Neural progenitor cell (in vitro differentiated cells): ENCODE measurements at places on chromosomes 6 and 20.
A peak's percentile ranks its signal among the peaks of the same experiment; 100 is the strongest.

- DNase-seq: no peak
Observed at GRCh38 chr6:88532241-88532860, 366.2 kb upstream of the CNR1 start.

- no peak for DNase-seq
Observed at GRCh38 chr6:162290846-162291465, 436.6 kb downstream of the PRKN start.

DNA sequence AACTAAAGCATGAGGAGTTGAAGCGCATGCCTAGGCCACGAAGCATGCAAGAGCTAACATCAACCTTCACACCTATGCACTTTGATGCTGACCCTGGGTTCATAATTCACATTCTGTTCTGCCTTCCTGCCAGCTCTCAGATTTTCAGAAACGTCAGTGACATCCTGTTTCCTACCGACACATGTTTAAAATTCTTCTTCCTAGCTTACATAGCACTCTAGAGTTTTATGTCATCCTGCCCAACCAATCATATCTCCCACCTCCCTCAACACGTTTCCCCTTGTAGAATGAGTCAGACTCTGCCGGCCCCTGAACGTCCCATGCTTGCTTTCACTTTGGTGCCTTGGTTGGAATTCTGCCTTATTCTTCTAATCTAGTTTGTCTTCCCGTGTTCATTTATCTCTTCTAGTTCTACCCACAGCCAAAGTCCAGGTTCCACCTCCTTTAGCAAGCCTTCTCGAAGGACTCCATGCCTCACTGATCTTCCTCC is 97.2 kb upstream of the MAP7 start:
- DNase-seq: no peak

DNA sequence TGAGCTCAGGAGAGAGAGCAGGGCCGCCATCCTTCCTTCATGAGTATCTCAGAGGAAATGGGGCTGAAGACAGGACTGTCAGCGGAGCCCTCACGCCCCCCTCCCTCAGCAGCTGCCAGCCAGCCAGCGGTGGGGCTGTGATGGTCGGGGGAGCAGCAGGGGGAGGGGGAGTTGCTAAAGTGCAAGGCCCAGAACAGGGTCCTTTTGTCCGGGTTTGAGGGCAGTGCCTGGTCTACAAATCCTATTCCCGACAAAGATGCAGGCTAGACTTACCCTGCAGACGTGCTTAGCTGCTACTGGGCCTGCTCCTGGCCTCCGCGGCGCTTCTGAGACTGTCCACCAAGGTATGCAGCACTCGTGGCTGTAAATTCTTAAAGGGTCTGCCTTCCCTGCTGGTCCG is 593.4 kb upstream of the CDH4 start:
- peak; percentile 21 for DNase-seq

DNA sequence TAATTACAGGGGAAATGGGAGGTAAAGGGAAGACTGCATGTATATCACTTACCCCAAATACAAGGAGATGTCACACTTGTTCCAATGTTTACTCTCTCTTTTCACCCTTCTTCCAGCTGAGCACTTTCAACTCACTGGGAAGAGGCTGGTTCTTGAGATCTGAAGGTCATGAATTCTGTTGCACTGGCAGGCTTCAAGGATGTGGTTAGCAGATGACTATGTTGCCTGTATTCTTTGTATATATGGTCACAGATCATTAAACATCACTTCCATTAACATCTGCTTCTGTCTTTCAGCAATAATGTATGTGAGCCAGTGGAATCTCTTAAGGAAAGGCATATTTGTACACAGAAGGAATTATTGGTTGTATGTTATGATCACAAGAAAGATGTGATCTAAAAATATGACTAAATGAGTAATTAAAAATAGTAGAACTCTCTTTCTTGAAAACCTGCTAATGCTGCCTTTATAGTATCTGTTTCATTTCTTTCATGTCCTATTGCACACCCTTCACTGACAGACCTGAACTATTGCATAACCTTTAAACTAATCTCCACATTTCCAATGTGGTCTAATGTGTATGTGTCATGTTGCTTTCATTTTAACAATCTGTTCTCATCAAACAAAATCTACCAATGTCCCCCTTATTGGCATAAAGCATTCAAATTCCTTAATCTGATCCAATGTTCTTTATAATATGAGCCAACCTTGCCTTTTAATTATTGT is 131.4 kb upstream of the EPHA7 start:
- no peak for DNase-seq

- DNase-seq: peak; percentile 92
Observed at GRCh38 chr6:43454696-43455530, 435 bp downstream of the DLK2 start.

DNA sequence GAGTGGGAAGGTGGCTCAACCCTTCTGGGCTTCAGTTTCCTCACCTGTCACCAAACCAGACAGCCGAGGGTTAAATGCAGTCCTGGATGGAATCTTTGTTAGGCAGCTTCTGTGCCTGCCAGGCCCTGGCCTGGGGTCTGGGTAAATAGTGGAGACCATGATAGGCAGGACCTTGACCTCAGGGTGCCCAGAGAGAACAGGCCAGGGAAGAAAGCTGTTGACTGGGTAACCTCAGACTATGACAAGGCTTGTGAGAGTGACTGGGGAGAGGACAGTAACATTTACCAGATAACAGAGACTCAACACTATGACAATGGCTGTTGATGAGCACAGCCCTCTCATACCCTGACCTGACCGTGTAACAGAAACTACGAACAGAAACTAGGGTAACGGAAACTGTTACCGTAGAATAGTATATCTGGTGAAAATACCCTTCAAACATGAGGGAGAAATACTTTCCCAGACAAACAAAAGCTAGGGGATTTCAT is 218.3 kb downstream of the PREX1 start:
- no peak for DNase-seq

- DNase-seq: no peak
Observed at GRCh38 chr6:67881706-67882065, 753.4 kb upstream of the ADGRB3 start.

DNA sequence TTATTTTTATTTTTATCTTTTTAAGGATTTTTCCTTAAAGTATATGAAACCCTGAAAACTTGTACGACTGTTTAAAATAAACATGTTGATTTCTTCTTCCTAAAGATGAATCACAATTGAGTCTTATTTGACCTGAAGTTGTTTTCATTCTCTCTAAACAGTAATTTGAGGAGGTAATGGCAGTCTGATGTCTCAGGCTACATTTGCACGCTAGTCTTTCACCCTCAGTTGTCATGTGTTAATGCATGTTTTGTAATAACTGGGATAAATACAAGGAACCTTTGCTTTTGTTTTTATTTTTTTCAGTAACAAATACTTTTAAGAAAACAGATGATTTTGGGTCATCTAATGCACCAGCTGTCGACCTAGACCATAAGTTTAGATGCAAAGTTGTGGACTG is 55.2 kb downstream of the SCAND1 start:
- DNase-seq: no peak

- peak; percentile 25 for DNase-seq
Observed at GRCh38 chr6:33744895-33745546, 1.7 kb downstream of the IP6K3 start.

- no peak for DNase-seq
Observed at GRCh38 chr20:49866051-49866450, 49.3 kb downstream of the SPATA2 start.

GRCh38 chr20:59421920-59422637 is 121.7 kb downstream of the EDN3 start:
- no peak for DNase-seq

DNA sequence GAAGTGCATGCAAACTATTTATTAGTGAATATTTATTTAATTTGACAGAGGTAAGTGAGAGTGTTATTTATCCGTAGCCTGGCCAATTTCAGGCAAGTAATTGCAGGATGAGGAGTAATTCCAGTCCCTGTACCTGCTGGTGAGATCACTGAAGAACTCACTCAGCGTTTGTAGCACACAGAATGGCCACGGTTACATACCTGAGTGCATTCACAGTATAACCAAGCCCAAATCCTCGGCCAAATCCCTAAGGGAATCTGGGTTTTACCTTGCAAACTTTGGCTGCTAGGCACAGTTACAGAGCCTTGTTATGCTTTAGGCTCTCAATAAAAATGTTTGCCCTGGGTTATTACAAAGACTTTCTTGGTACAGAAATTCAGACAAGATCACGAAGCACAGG is 93.3 kb downstream of the KCNQ5 start:
- DNase-seq: no peak

DNA sequence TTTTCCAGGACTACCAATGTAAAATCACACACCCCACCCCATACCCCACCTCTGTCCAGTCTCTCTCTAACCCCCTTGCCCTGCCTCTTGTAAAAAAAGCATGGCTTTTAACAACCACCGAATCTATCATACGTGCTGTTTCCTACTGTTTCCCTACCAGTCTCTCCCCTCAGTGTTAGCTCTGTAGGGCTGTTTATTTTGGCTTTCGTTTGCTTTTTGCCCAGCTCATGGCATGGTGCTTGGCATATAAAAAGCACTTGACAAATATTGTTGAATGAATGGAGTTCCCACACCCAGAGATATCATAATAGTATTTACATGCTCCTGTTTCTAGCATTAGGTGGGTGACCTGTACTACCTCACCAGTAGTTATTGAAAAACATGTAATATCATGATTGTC is 148.2 kb downstream of the OPRM1 start:
- DNase-seq: no peak

DNA sequence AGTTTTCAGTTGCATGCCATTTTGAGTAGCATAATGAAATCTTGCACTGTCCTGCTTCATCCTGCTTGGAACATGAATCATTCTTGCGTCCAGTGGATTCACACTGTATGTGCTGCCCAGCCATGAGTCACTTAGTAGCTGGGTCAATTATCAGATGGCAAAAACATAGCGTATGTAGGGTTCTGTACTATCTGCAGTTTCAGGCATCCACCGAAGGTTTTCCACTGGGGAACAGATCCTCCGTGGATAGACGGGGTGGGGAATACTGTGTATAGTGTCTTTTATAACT is 61.4 kb downstream of the IL22RA2 start:
- DNase-seq: no peak

DNA sequence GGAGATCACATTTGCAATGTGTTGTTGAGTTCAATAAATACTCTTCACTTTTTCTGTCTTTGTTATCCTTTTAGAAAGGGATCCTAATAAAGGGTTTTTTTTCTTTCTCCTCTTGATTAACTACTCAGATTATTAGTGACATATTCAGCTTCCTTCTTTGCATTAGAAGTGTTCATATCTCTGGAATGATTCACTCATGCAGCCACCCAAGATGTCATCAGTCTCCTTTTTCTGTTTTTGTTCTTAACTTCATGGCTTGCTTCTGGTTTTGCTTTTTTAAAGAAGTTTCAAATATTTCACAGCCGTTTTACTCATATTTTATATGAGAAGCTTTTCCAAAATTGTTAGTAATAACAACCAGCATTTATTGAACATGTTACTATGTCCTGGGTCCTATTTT is 187.6 kb downstream of the TMEM242 start:
- no peak for DNase-seq

DNA sequence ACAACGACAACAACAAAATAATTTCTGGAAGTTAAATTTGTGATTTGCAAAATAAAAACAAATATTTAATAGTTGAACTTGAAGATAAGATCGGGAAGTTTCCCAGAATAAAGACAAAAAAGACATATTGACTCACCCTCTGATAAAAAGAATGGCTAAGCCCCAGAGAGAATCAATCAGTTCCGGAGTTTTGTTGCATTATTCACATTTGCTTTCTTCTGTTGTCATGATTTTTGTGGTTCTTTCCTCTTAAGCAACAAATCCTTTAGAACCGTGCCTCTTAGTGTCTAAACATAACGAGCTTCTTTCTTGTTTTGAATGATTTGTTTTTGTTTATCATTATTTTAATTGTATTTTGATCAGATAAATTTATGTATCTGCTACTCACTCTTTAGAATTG is 337.7 kb upstream of the PRND start:
- DNase-seq: no peak

DNA sequence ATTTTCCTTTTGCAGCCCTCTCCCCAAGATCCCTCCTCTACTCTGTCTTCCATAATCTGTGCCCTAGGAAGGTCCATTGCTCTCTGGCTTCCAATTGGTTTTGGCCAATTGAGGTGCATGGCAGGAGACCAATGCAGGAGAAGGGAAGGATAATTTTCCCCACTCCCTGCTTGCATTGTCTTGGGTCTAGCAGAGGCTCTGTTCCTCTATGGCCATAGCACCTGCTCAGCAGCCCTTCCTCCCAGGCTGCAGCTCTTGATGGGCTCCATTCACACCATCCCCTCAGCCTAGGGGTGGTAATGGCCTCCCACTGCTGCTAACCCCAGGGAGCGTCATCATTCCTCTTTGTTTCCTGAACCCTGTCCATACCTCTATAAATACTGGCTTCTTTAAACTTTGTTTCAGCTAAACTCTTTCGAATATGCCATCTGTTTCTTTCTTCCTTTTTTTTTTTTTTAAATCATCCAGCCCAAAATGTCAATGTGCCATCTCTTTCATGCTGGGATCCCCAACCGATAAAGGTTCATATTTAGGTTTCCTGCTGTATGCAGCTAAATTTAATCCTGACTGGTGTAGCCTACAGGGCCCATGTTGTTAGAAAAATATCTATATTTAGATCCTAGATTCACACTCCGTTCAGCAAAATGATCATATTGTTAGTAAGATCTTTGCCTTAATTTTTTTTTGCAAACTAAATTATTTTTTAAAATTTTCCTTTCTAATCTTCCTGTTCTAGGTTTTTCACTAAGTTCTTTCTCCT is 63.8 kb downstream of the HECA start:
- no peak for DNase-seq

GRCh38 chr6:9540126-9540525 is 874.7 kb downstream of the TFAP2A start:
- DNase-seq: no peak

- DNase-seq: no peak
Observed at GRCh38 chr6:121951918-121952379, 447.5 kb upstream of the HSF2 start.

GRCh38 chr6:109478841-109479624 is 4.0 kb downstream of the ZBTB24 start:
- no peak for DNase-seq

GRCh38 chr6:139416146-139416545 is 41.7 kb upstream of the CITED2 start:
- no peak for DNase-seq

DNA sequence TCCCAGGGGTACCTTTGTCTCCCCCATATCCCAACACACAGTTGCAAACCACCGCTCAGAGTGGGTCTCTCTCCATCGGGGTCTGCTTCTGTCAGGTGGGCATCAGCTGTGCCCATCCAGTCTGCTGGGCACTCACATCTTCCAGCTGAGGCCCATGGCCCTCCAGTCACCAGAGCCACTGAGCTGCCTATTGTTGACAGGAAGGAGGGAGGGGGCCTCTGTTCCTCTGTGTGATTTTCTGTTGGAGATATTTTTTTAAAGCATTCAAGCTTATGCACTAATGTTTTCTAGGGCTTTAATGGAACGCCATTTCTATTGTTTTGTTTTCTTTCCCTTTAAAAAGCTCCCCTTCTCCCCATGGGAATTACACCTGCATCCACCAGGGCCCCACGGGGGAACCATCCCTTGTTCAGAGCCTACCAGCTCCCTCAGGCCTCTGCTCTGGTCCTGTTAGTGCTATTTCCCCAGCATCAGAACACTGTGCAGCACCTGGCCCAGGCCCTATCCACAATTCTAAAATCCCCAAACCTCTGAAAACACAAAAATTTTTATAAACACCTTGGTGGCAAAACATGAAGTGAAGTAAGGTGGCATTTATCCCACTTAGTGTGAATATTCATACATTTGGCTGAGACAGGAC is 326.2 kb downstream of the CD83 start:
- DNase-seq: no peak

- no peak for DNase-seq
Observed at GRCh38 chr6:43303751-43304331, 4.8 kb downstream of the CRIP3 start.
